ENCODE measurements at places on chromosomes 7 and 10. TPM values are rescaled to one million over a fixed set of nuclear protein-coding genes. Genes with fewer than 3 reads are reported as not detected.

The NPC1L1 gene
- 48.7 TPM for total RNA-seq

The RAPGEF5 gene
- total RNA-seq = 56.4 TPM

The HOXA13 gene
- not detected for total RNA-seq

The NRBF2 gene
- total RNA-seq = 24.4 TPM

The P4HA1 gene
- total RNA-seq = 6.2 TPM

The TMEM184A gene
- 32.1 TPM for total RNA-seq

The LYZL1 gene
- total RNA-seq = not detected

The CYP26C1 gene
- not detected for total RNA-seq

The SPDYE8 gene
- not detected for total RNA-seq

The BMPR1A gene
- 10.9 TPM for total RNA-seq

The METTL27 gene
- 1.1 TPM for total RNA-seq

The ANKRD1 gene
- 0.46 TPM for total RNA-seq

The LRRC17 gene
- 1.8 TPM for total RNA-seq

The NPTX2 gene
- 0.42 TPM for total RNA-seq

The SIRT1 gene
- total RNA-seq = 11.5 TPM

The MDH2 gene
- total RNA-seq = 154 TPM

The STRIP2 gene
- total RNA-seq = 0.24 TPM

The INA gene
- not detected for total RNA-seq

The CAV1 gene
- 9.5 TPM for total RNA-seq

The MGAM2 gene
- total RNA-seq = 0.10 TPM

The GUSB gene
- 49.1 TPM for total RNA-seq

The OGDH gene
- 60.7 TPM for total RNA-seq

The NPY gene
- not detected for total RNA-seq

The CALML3 gene
- not detected for total RNA-seq

The FAM241B gene
- total RNA-seq = 1.6 TPM

The SLC13A1 gene
- total RNA-seq = not detected

The SRPK2 gene
- 16.8 TPM for total RNA-seq

Data from right lobe of liver (tissue), 6 donors.